ENCODE measurements at places on chromosomes 13 and 19.

GRCh38 chr19:47377801-47378200, 28.7 kb downstream of the DHX34 start:
- no peak for DNase-seq

GRCh38 chr13:113124211-113124970, 1.8 kb downstream of the F10 start:
- DNase-seq = no peak

GRCh38 chr13:95480131-95480545, 72.4 kb upstream of the CLDN10 start:
- DNase-seq = no peak

DNA sequence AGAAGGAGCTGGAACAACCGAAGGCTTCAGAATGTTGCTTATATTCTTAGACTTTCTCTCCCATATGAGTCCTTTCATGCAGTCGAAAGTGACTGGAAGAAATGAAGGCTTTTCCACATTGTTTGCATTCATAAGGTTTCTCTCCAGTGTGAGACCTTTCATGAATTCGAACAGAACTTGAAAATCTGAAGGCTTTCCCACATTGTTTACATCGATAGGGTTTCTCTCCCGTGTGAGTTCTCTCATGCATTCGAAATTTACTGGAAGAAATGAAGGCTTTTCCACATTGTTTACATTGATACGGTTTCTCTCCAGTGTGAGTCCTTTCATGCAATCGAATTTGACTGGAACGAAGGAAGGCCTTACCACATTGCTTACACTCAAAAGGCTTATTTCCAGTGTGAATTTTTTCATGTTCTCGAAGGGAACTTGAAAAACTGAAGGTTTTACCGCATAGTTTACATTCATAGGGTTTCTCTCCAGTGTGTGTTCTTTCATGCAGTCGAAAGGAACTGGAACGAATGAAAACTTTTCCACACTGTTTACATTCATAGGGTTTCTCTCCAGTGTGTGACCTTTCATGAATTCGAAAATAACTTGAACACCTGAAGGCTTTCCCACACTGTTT, 21.5 kb downstream of the ZNF14 start:
- no peak for DNase-seq

- DNase-seq = no peak
These were observed 840 bp upstream of the LILRA4 start for GRCh38 chr19:54339646-54340358.

- DNase-seq = no peak
These were observed 52.8 kb downstream of the ELF1 start for GRCh38 chr13:40966298-40966697.
